ENCODE measurements at places on chromosomes 5 and 9.

DNA sequence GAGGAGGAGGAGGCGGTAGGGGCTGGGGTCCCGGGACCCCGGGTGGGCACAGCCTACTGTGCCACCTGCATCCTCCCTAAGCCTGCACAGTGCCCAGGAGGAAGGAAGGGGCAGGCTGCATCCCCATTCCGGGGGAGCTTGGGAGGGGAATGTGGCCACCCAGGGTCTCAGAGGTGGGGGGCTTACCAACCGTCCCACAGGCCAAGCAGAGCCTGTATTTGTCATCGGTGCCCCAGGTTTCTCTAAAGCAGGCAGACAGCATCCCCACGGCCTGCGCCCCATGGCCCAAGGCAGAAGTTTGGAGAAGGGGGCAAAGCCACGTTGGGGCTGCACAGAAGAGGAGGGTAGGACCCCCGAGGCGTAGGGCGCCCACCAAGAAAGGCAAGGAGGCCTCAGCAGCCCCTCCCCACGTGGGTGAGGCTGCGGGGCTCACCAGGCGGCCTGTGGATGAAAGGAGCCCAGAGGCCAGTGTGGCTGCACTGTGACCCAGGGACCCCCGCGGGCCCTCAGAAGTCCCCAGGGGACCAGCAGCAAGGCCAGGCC lies 507 bp upstream of the GPSM1 start:
- DNase-seq, result no peak

DNA sequence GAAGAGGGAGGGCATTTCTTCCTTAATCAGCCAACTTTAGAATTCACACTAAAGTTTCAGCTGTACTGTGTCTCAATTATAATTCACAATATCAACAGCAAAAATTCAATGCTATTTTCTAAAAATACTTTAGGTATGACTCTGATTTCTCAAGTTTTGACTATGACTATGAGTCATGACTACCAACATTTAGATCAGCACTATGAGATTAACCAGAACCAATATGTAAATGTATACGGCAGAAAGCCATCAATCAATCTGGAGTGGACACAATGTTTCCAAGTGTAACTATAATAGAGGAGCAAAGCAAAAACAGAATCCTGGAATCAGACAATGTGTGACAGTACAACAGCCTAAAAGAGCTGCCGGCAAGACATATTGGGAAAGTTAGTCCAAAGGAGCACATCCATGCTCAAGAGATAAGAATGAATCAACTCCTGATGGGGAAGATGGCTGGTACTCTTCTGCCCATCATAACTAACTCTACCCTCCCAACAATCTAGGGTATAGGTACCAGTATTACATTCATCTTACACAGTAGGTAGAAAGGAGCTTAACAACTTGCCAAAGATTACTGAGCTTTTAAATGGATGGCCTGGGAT lies 294.4 kb downstream of the SEMA5A start:
- peak; percentile 58 for DNase-seq

DNA sequence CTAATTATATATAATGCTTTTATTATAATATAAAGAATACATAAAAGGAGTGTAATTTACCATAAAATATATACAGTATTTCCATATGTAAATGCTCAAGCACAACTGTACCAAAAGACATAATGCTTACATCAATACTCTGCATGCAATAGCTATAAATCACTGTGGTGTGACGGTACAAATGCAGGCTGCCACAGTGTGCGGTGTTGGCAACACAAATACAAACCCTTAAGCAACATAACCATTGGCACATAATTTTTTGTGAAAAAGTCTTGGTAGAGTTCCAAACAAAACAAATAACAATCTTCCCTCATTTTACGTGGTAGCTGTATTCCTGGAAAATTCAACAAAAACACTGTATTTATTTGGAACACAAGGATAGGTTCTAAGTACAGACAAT lies 1.9 kb upstream of the SHISAL2B start:
- DNase-seq, result no peak

DNA sequence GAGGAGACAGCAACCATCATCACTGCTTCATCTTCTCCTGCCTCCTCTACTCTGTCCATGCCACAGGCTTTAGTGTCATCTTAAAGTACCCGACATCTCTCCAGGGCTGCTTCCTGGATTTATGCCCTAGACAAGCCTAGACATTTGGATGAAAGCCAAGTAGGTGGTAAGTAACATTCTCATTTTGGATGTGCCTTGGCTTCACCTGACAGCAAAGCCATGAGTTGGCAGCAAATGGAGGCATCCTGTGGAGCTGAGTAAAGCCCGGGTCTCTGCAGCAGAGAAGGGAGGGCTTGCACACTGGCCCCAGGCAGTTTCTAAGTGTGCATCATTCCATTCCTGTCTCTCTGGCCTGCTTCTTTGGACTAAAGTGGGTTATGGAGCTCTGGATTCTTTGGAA lies 299.1 kb downstream of the DMAC1 start:
- DNase-seq, result no peak

DNA sequence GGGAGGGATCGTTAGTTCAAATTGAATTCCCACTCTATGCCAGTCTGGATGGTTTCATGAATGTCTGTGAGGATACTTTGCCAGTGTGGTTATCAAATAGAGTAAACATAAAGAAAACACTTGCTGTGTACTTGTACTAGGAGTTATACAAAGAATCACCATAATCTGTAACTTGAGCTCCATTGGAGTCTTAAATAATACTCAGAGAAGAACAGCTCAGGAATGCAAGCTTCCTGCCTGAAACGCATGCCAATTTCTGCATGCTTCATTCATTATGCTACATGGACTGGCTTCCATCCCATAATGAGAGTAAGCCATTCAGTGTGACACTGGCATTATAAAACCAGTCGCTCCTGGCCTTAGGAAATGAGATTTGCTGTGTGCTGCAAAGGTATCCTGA lies 351.4 kb downstream of the SEMA5A start:
- DNase-seq, result peak; percentile 67

GRCh38 chr5:63049935-63050334 lies 471.3 kb downstream of the LRRC70 start:
- DNase-seq, result no peak

DNA sequence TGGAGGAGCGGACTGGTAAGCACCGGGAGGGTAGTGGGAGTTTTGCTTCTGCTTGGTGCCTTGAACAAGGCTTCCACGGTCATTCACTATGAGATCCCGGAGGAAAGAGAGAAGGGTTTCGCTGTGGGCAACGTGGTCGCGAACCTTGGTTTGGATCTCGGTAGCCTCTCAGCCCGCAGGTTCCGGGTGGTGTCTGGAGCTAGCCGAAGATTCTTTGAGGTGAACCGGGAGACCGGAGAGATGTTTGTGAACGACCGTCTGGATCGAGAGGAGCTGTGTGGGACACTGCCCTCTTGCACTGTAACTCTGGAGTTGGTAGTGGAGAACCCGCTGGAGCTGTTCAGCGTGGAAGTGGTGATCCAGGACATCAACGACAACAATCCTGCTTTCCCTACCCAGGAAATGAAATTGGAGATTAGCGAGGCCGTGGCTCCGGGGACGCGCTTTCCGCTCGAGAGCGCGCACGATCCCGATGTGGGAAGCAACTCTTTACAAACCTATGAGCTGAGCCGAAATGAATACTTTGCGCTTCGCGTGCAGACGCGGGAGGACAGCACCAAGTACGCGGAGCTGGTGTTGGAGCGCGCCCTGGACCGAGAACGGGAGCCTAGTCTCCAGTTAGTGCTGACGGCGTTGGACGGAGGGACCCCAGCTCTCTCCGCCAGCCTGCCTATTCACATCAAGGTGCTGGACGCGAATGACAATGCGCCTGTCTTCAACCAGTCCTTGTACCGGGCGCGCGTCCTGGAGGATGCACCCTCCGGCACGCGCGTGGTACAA lies 556 bp downstream of the PCDHGC3 start:
- peak; percentile 92 for DNase-seq

DNA sequence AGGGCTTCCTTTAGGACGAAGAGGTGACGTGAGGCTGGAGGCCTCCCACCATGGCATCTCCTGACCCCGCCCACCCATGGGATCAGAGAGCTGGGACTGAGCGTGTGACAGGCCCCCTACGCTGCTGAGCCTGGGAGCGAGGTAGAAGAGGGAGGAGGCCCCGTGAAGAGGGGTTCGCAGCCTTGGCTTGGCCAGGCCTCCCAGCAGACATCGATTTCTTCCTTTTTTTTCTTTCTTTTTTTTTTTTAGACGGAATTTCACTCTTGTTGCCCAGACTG lies 39.5 kb downstream of the PTGES start:
- no peak for DNase-seq

GRCh38 chr9:14403081-14403480 lies 89.1 kb upstream of the NFIB start:
- DNase-seq, result no peak

GRCh38 chr9:91914404-91914803 lies 35.6 kb downstream of the ROR2 start:
- DNase-seq, result no peak

DNA sequence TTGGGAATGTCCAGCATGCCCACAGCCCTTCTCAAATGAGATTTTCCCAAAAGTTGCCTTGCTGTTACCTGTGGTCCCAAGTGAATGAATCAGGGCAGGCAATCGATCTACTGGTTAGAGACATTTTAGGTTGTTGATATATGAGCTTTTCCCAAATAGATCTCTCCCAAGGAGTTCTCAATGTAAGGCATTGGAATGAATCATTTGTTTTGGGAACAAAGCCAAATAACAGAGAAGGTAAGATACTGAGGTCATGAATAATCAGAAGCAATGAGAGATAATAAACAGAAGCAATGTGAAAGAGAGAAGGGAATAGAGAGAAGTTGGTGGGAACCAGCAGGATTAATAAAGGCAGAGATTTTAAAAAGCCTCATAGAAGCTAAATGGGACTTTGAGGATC lies 93.6 kb upstream of the FER start:
- DNase-seq, result no peak

- DNase-seq, result no peak
Measured at GRCh38 chr9:109109967-109110328, 9.8 kb downstream of the TMEM245 start.
